ENCODE measurements at places on chromosomes 2 and 18.

DNA sequence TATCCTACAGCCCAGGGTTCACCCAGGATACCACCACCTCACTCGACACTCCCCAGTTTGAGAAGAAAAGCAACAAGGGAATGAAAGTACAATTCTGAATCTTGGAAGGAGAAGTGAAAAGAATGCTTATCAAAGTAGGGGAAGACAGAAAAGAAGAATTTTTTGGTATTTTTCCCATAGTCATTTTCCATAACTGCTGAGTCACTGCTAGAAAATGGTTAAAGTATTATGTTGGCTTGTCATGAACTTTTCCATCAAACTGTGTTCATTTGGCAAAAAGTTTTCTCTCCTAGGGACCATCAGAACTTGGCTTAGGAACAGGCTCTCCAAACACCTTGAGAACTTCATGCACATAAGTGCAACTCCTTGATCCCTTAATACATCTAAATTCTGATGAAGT lies 192.0 kb downstream of the BCL11A start:
- DNase-seq: no peak

GRCh38 chr18:75828379-75828778 lies 400.9 kb upstream of the SMIM21 start:
- DNase-seq: no peak

DNA sequence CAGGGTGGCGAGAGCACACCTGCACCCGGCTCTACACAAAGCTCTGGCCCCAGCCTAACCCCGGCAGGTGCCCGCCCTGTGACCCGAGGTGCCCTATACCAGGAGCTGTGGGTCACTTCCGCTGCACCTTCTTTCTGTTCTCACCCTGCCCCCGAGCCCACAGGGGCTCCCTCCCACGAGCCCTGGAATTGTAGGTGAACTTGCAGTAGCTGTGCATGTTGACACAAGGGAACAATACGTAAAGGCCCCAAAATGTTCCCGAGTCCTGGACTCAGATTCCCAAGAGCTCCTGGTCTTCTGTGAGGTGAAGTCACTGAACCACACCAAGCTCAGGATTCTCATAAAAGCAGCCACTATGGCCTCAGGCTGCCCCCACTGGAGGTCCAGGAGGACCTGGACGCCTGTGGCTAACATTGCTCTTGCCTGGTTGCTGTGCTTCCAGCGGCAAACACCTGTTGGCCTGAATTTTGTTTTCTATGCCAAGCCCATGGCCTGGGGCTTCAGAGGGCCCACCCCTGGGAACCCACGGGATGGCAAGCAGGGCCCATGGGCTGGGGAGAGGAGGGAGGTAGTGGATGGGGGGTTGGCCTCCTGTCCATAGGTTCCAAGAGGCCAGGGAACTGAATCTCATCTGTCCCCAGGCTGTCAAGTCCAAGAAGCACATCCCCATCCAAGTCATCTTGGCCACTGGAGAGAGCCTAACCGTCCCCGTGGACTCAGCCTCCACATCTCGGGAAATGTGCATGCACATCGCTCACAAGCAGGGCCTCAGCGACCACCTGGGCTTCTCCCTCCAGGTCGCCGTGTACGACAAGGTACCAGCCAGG lies 23.2 kb upstream of the GPR17 start:
- no peak for DNase-seq

GRCh38 chr2:71070294-71071093 lies 2.0 kb downstream of the NAGK start:
- DNase-seq: no peak

GRCh38 chr2:103880081-103880834 lies 973.7 kb upstream of the POU3F3 start:
- DNase-seq: no peak

Data from activated naive CD4-positive, alpha-beta T cell (primary cell).